Hematopoietic multipotent progenitor cell treated with erythropoietin and hydrocortisone succinate and interleukin-3 and kit ligand, for 6 days (in vitro differentiated cells): ENCODE measurements at places on chromosomes 5 and 9.

- DNase-seq: no peak
Observed at GRCh38 chr5:17895288-17896033, 261.2 kb downstream of the TAF11L14 start.

DNA sequence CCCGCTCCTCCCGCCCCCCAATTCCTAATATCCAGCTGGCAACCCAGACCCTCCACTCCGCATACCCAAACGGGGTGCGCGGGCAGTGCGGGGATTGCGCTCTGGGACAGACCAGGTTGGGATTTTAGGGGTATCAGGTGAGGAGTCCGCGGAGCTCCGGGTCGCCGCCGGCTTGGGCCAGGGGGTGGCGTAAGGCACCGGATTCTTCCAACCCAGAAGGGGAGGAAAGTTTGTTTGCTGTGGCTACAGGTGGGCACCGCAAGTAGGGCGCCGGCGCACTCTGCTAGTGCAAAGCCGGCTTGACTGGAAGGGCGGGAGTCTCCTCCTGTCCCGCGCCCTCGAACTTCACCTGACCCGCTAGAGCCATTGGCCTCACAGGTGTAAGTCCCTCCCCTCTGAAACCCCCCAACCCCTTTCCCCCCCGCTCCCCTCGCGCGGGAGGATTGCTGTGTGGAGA lies 709 bp downstream of the IQGAP2 start:
- peak; percentile 77 for DNase-seq

- DNase-seq: no peak
Observed at GRCh38 chr5:178143901-178144300, 9.8 kb downstream of the NHP2 start.

DNA sequence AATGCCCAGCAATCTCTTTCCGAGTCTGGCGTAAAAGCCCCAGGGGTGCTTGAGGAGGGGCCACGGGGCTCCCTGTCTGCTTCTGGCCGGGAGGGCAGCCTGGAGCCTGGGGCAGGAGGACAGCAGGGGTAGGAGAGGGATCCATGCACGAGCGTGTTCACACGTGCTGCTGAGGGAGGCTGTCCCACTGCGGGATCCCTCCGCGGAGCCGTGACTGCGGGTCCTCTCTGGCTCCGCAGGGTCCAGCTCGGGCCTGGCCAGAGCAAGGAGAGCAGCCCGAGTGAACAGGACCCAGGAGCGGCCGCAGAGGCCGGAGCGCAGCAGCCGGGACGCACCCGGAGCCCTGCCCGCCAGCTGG lies 78.4 kb downstream of the ZNF354C start:
- DNase-seq: no peak

GRCh38 chr5:132296412-132297016 lies 2.3 kb downstream of the SLC22A4 start:
- no peak for DNase-seq

DNA sequence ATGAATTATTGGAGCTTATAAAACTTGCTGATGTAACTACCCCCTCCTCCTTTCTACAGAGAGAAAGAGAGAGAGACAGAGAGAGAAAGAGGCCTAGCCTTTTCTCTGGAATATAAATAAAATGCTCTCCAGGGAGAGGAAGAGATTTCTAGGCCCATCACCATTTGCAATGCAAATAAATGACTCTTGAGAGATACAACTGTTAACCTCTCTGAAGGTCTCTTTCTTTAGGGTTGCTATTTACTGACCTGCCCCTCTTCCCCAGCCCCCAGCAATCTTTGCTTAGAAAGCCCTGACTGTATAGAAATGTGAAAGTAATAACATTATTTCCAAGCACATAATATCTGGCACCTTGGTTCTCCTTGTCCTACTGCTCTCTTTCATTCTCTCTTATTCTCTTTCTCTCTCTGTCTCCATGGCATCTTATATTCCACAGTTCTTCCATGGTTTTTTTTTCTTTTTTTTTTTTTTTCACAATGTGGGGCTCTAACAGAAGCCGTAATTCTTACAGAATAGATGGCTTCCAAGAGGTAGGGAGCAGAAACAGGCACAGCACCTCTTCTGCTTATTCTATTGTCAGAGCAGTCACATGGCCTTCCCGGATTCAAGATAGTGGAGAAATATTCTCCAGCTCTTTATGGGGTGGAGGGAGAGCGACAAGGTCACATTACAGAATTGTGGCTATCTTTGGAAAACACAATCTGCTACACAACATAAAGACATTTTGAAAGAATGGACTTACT lies 1087.9 kb upstream of the NUDT12 start:
- DNase-seq: no peak

GRCh38 chr5:5289537-5289936 lies 132.9 kb upstream of the ICE1 start:
- no peak for DNase-seq

- no peak for DNase-seq
Observed at GRCh38 chr5:134582941-134583340, 49.7 kb downstream of the SAR1B start.

- no peak for DNase-seq
Observed at GRCh38 chr9:114777821-114778609, 27.8 kb downstream of the TNFSF15 start.

DNA sequence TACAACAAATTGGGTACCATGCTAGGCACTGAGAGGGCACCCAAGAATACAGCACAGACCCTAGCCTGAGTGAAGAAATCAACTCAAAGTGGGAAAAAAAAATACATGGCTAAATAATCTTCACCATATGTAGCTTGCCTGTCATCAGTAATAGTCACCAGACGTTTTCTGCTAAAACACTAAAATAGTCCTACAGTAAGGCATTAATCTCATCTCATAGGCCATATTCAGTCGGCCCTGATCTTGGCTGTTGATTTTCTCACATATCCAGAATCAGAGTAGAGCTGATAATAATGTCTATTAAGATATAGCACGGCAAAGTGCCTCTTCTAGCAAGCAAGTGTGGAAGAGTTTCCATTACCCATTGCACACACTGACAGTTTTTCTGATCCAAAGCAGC lies 322.1 kb upstream of the SLC30A5 start:
- DNase-seq: no peak

GRCh38 chr5:31251032-31251431 lies 57.5 kb downstream of the CDH6 start:
- DNase-seq: no peak

DNA sequence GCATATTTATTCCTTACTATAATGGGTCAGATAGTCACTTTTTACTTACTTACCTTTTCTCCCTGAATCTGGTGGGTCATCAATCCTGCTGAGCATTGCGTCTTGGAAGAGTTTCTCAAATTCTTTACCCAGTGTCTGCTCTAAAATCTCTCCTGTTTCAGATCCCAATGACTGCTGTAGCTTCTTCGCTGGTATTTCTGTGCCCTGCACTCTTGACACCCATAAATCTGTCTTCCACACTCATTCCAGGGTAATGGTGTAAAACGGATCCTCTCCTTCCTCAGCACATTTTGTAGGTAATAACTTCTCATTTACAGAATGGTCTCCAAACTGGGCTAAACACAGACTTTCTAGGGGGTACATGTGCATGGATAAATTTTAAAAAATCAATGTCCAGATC lies 407.4 kb downstream of the DMAC1 start:
- no peak for DNase-seq
